Thyroid gland (tissue), 4 donors: ENCODE measurements at places on chromosomes 3 and 15. TPM values are rescaled to one million over a fixed set of nuclear protein-coding genes. Genes with fewer than 3 reads are reported as not detected.
A peak's percentile ranks its signal among the peaks of the same experiment; 100 is the strongest.

GRCh38 chr15:31261266-31262142, 65.1 kb upstream of the KLF13 start:
- H3K4me1 ChIP-seq: peaks cover 42% of the 10 kb centered on the region
- no peak overlapping the region for H3K4me3 ChIP-seq
- H3K27me3 ChIP-seq: no peaks in the 10 kb centered on the region
- H3K36me3 ChIP-seq: no peaks in the 10 kb centered on the region
- no peak overlapping the region for H3K27ac ChIP-seq

Gene HRH1
- not detected for total RNA-seq

Gene OR5H6
- total RNA-seq: not detected

Gene CPA3
- total RNA-seq: 0.38 TPM

Gene PARP3
- 45.8 TPM for total RNA-seq

DNA sequence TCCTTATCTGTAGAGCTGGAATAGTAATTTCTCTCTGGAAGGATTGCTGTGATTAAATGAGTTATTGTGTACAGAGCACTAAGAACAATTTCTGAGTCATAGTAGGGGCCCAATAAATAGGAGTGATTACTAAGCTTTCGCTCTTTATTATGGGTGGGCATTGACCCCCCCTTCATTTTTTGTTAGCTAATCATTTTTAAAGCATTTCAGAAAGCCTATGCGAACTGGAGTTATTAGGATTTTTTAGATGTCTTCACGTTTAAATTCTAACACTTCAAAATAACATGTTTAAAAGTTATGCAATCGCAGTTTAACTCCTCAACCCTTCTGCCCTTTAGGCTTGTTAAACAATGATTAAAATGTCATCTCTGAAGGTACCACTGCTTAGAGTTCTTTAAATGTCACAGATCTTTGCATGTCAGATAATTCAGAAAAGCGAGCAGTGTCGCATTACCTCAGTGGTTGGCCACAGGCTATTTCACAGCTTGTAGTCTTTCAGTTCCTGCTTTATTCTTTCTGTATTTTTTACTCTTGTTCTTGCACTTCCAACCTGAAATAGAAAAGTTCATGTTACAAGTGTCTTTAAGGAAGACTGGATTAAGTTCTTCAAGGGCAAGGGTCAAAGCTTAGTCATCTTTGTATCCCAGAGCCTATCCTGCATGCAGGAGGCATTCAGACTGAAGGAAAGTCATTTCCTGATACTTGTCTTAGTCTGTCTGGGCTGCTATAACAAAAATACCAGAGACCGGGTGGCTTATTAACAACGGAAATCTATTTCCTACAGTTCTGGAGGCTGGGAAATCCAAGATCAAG, 102.9 kb downstream of the FNDC3B start:
- no peaks in the 10 kb centered on the region for H3K27me3 ChIP-seq
- no peak overlapping the region for H3K27ac ChIP-seq
- no peak for DNase-seq
- no peak overlapping the region for H3K4me3 ChIP-seq
- peaks cover 58% of the 10 kb centered on the region for H3K4me1 ChIP-seq

DNA sequence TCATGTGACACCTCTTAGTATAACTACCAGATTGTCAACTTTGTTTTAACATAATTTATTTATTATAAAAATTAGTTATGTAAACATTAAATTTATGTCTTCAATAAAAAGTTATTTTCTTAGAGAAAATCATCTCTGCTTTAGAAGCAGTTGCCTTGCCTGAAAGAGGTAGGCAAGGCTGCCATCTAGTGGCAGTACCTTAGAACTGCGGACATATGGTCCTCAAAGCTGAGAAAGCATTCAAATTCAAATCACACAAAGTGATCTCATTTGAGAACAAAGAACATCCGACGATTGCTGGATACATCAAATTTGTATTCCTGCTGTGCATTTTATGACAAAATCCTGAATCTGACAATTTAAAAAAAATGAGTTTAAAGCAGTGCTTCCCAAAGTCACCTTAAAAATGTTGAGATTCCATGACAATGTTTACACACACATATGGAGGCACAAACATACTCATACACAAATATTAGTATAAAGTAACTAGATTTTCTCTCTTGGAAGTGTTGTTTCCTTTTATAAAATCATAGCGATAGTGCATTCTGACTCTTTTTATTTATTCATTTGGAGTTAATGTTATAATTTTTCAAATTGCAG, 617.4 kb downstream of the CADM2 start:
- H3K27ac ChIP-seq: no peak overlapping the region
- DNase-seq: peak; percentile 47
- H3K4me3 ChIP-seq: no peak overlapping the region
- no peaks in the 10 kb centered on the region for H3K4me1 ChIP-seq
- H3K36me3 ChIP-seq: no peaks in the 10 kb centered on the region

DNA sequence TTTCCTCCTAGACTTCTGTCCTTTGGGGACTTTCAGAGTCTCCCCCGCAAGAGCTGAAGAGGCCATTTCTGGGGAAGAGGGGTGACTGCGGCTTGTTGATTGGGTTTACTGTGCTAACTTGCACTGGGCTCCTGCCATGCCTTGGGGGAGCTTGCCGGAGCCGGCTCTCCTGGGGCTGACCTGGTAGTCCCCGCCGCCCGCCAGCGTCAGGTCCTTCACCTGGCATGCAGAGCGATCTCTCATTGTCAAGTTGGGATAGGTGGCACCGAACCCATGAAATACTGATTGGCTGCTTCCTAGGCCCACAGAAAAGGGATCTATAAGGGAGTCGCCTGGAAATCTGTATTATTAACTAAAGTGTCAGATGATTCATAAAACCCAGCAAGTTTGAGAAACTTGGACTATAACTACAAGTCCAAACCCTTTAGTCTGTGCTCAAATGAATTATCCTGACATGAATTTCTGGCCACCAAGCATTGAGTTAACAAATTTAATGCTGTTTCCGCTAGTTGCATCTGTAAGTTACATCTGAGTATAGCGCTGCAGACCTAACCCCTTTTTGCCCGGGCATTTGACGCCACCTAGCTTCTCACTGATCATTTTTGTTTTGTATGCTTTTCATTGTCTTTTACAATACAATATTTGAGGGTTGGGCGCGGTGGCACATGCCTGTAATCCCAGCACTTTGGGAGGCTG, 607 bp upstream of the IMP3 start:
- peak overlapping the region; percentile 37 for H3K4me3 ChIP-seq
- no peaks in the 10 kb centered on the region for H3K36me3 ChIP-seq
- DNase-seq: no peak
- H3K27ac ChIP-seq: peak overlapping the region; percentile 93
- peaks cover 36% of the 10 kb centered on the region for H3K4me1 ChIP-seq

Gene TGM5
- not detected for total RNA-seq

GRCh38 chr15:63261311-63261710, 16.1 kb upstream of the APH1B start:
- H3K27ac ChIP-seq: no peak overlapping the region
- H3K27me3 ChIP-seq: no peaks in the 10 kb centered on the region
- H3K4me1 ChIP-seq: no peaks in the 10 kb centered on the region
- no peaks in the 10 kb centered on the region for H3K36me3 ChIP-seq

GRCh38 chr3:101133652-101134051, 140.4 kb upstream of the ABI3BP start:
- no peaks in the 10 kb centered on the region for H3K4me1 ChIP-seq
- H3K4me3 ChIP-seq: no peak overlapping the region
- H3K36me3 ChIP-seq: no peaks in the 10 kb centered on the region
- H3K27ac ChIP-seq: no peak overlapping the region

Gene SYNPR
- total RNA-seq: 0.11 TPM

- no peaks in the 10 kb centered on the region for H3K36me3 ChIP-seq
- H3K27me3 ChIP-seq: no peaks in the 10 kb centered on the region
- no peak for DNase-seq
- H3K4me3 ChIP-seq: no peak overlapping the region
These were observed 52.4 kb downstream of the ANP32A start for GRCh38 chr15:68768321-68768720.

DNA sequence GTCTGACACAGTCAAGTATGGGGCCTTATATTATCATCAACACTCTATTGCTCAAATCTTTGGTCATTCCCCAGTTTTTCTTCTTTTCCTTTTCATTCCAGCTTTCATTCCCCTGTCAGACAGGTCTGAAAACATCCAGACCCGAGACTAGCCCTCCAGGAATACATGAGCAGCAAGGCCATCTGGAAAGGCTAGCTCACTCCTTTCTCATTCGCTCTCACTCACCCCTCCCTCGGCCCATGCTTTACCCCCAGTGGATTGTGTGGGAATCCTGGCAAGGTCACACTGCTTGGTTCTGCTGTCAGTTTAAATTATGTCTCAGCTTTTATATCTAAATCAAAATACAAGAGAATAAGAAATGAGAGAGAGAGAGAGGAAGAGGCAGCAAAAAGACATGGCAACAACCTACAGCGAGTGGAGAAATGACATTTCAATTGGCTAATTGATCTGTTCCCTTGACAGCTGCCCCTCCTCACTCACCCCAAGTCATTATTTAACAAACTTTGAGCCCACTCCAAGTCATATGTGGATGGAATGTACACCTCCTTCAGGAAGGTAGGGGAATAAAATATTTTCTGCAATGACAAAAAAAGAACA, 962.2 kb downstream of the TUSC7 start:
- no peaks in the 10 kb centered on the region for H3K36me3 ChIP-seq
- H3K27me3 ChIP-seq: no peaks in the 10 kb centered on the region
- no peak overlapping the region for H3K4me3 ChIP-seq
- no peak for DNase-seq
- no peak overlapping the region for H3K27ac ChIP-seq

DNA sequence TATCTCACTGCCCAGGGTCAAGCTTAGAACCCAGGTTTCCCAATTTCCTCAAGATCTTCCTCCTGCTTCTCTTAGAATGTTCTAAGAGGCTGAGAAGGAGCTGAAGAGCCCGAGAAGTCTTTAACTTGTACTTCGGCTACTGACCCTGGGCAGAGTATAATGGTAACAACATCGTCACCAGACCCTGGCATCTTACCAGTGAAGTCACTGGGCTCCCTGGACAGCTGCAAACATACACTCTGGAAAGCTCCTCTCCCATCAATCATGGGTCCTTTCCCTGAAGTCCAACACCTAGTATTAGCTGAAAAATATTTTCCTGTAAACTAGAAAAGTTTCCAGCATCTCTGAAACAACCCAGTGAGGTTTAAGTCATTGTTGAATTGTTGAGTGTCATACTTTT, 22.7 kb downstream of the CPEB1 start:
- H3K4me3 ChIP-seq: no peak overlapping the region
- H3K36me3 ChIP-seq: no peaks in the 10 kb centered on the region
- no peaks in the 10 kb centered on the region for H3K27me3 ChIP-seq
- DNase-seq: no peak
- no peaks in the 10 kb centered on the region for H3K4me1 ChIP-seq

Gene GOLGA8J
- total RNA-seq: not detected

DNA sequence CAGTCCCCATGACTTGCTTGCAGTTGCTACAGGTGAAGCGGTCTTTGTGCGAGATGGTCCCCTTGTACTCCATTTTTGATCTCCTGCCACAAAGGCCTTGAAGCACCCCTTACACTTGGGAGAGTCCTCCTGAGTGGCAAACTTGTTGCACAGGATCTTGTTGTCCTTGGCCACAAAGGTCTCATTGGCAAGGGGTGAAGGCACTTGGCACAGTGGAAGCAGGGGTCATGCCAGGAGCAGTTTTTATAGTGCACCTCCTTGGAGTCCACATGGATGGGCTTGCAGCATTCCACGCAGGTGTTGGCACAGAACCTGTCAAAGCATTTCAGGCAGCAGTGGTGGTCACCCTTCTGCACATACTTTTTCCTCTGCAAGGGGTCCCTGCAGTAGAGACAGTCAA, 20.3 kb upstream of the SEC62 start:
- H3K4me1 ChIP-seq: peaks cover 64% of the 10 kb centered on the region
- no peaks in the 10 kb centered on the region for H3K36me3 ChIP-seq
- H3K27me3 ChIP-seq: no peaks in the 10 kb centered on the region
- DNase-seq: peak; percentile 94
- H3K4me3 ChIP-seq: no peak overlapping the region

DNA sequence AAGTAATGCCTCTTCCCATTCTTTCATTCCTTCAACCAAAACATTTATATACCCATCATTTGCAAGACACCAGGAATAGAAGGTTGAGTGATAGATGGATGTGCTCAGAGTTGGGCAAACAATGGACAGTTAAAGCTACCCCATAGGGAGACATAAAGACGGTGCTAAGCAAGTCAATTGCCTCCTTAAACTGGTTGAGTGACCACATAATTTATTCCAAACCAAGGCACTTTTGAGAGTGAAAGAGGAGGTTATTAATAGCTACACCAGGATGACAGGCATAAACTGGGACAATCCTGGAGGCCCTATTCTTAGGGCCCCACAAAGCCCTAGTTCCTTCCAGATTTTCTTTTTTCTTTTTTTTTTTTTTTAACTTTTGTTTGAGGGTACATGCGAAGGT, 21.4 kb upstream of the DYNC1LI1 start:
- H3K36me3 ChIP-seq: no peaks in the 10 kb centered on the region
- H3K4me3 ChIP-seq: no peak overlapping the region
- H3K27me3 ChIP-seq: no peaks in the 10 kb centered on the region
- no peak overlapping the region for H3K27ac ChIP-seq
- DNase-seq: no peak

- DNase-seq: no peak
- no peaks in the 10 kb centered on the region for H3K4me1 ChIP-seq
- H3K27ac ChIP-seq: no peak overlapping the region
- no peaks in the 10 kb centered on the region for H3K36me3 ChIP-seq
These were observed 49.0 kb upstream of the EPHA3 start for GRCh38 chr3:89058371-89058770.

DNA sequence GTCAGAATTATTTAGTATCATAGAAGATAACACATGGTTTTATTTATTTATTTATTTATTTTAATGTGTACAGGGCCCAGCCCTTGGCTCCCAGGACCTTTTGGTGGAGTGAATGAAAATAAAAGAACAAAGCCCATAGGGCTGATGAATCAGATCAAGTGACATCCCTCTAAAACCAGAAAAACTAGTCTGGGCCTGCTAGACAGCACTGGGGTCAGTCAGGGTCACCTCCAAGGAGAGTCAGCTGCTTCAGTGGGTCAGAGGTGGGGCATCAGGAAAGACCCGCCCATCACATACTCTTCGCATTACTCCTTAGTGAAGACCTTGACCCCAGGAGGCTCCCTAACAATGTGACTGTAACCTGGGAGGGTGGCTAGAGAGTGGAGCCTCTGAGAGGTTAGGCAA, 12.8 kb downstream of the PPCDC start:
- no peaks in the 10 kb centered on the region for H3K36me3 ChIP-seq
- no peak overlapping the region for H3K27ac ChIP-seq
- no peaks in the 10 kb centered on the region for H3K27me3 ChIP-seq
- no peak overlapping the region for H3K4me3 ChIP-seq
- H3K4me1 ChIP-seq: peaks cover 20% of the 10 kb centered on the region

Gene MAP1A
- total RNA-seq: 13.0 TPM

GRCh38 chr15:50904211-50904610, 4.3 kb upstream of the AP4E1 start:
- H3K27ac ChIP-seq: no peak overlapping the region
- no peaks in the 10 kb centered on the region for H3K36me3 ChIP-seq
- H3K4me3 ChIP-seq: no peak overlapping the region
- no peaks in the 10 kb centered on the region for H3K27me3 ChIP-seq
- no peak for DNase-seq

Gene GPR156
- not detected for total RNA-seq

Gene ETV5
- total RNA-seq: 51.5 TPM
